ENCODE measurements at places on chromosomes 5 and 9.
A peak's percentile ranks its signal among the peaks of the same experiment; 100 is the strongest.

- no peak for DNase-seq
Measured at GRCh38 chr9:127036437-127036836, 86.0 kb downstream of the ANGPTL2 start.

DNA sequence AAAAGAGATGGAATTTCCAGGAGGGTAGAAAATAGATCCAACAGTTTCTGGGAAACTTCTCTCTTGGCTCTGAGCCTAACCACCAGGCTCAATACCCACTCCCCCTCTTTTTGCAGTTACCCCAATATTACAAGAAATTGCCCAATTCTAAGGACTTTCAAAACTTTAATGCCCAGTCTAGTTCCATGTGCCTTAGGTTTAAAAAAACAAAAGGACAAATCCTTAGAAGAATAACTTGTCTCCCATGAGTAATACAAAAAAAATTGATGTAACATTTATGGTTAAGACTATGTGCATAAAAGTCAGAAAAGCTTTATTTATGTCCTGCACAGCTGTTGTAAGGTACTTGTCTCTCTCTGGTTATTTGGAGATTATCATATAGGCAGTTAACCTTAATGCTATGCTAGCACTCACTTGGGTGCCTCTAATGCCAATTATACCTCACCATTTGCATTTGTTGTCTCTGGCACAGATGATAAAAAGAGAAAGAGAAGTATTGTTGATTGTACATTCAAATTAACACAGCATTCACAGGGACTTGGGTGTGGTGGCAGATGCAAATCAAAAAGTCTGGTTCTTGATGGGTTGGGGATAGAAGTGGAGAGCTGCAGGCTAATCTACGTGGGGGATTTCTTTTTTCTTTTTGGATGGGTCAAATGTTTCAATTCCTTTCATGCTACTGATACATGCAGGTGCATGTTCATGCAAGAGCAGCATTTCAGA, 159.4 kb downstream of the PIK3R1 start:
- DNase-seq = no peak

GRCh38 chr9:136807281-136808074, at the start of gene RABL6:
RABL6 (plus strand) TSS chr9:136807948; CDS start chr9:136808197, 249 bp downstream.
- DNase-seq = peak; percentile 100

DNA sequence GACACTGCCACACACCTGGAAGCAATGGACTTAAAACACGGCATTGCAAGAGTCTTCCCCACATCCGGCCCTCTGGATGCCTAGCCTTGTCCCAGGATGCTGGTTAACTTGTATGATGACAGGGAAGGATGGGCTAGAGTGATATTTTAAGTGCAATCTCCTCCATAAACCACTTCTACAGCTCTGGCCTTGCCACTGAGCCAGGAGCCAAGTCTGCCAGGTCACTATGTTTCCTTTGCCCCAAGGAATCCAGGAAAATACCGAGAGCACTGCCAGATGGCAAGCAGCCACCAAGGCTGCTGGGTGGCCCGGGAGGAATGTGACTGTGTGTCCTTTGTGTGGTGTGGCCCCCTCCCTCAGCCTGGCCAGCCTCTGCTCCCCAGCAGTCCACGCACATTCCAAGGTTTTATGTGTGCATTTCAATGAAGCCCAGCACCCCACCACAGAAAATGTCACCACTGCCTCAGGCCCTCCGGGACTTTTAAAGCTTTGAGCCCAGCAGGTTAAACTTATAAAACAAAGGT, 106.0 kb downstream of the FRMD3 start:
- peak; percentile 82 for DNase-seq

- no peak for DNase-seq
Measured at GRCh38 chr5:127561254-127561653, 43.8 kb downstream of the PRRC1 start.

- DNase-seq = no peak
Measured at GRCh38 chr5:36934740-36935356, 58.3 kb downstream of the NIPBL start.

GRCh38 chr5:148986636-148987035, 76.2 kb downstream of the SH3TC2 start:
- DNase-seq = no peak

- no peak for DNase-seq
Measured at GRCh38 chr5:171783051-171783450, 2.6 kb upstream of the SMIM23 start.

DNA sequence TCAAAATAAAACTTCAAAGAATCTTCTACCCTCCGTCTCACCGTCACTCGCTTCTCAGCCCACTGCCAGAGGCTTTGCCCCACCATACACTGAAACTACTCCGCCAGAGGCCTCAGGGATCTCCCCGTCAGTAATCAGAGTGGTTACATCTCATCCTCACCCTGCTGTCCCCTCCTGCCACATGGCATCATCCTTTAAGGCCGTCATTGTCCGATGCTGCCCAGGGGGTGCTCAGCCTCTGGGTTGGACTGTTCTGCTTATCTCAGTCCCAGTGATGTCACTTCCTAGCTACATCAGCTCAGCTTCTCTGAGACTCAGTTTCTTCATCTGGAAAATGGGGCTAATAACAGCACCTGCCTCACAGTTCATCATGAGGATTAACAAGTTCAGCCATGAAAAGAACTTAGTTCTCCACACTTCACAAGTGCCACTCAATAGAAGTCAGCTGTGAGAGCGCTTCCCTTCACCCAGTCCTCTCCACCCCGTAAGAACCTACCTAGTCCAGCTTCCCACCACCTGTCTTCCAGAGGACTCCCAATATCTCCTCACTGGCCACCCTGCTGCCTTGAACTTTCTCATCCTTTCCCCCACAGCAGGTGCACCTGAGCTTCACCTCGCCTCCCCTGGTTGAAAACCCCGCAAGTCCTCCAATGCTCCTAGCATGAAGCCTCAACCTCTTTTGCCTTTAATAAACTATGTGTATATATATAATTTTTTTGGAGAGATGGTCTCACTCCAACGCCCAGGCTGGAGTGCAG, 2.8 kb upstream of the IL3 start:
- no peak for DNase-seq

DNA sequence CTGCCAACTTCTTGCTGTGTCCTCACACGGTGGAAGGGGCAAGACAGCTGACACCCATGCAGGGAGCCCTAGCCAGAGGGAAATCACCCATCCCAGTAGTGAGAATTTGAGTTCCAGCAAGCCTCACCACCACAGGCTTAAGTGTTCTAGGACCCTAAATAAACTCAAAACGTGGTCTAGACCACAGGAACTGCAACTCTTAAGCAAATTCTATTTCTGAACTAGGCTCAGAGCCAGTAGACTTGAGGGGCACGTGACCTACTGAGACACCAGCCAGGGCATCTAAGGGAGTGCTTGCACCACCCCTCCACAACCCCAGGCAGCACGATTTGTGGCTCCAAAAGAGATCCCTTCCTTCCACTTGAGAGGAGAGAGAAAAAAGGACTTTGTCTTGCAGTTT, 96.0 kb upstream of the PHF24 start:
- DNase-seq = no peak

- DNase-seq = no peak
Measured at GRCh38 chr5:148739023-148739422, 84.7 kb upstream of the HTR4 start.

Data from H54 (cell line).